CD4-positive, alpha-beta T cell treated with Interleukin-4 for 1 hour (primary cell): ENCODE measurements at places on chromosomes 5 and 9.

- DNase-seq: no peak
Measured at GRCh38 chr5:52627740-52628139, 160.0 kb upstream of the ITGA1 start.

- no peak for DNase-seq
Measured at GRCh38 chr5:150553402-150553801, 45.5 kb downstream of the NDST1 start.

GRCh38 chr9:21559402-21560280, 77.5 kb upstream of the IFNE start:
- peak; percentile 60 for DNase-seq

- DNase-seq: no peak
Measured at GRCh38 chr5:123116058-123116457, 27.0 kb downstream of the PRDM6 start.

- DNase-seq: no peak
Measured at GRCh38 chr5:103847060-103847459, 284.5 kb upstream of the NUDT12 start.

DNA sequence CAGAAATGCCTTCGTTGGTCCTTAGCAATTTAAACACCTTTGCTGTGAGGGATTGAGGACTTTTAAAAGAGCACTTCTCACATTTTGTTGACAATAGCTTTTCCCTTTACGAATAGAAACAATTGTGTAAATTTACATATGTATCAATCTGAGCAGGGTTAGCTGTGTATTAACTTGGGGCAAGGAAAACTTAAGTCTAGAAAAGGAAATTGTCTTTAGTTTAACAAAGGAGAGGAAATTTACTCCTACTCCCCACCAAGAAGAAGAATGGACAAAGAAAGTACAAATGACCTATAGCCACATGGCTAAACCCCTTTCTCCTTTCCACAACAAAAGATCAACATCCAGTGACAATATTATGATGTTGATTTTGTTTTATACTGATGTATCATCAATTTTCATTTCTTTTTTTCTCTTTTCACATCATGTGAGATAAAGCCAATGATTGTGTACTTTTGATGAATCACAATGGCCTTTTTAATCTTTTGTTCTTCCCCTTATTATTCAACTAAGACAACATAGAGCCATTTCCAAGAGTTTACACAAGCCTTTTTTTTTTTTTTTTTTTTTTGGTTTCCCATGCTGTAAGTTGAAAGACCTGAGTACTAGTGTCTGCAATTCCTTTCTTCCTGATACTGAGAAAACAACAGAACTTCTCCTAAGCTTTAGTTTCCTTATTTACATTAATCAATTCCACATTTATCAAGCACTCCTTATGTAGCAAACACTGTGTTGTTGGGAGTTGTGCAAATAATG, 19.0 kb downstream of the FOXB2 start:
- no peak for DNase-seq

DNA sequence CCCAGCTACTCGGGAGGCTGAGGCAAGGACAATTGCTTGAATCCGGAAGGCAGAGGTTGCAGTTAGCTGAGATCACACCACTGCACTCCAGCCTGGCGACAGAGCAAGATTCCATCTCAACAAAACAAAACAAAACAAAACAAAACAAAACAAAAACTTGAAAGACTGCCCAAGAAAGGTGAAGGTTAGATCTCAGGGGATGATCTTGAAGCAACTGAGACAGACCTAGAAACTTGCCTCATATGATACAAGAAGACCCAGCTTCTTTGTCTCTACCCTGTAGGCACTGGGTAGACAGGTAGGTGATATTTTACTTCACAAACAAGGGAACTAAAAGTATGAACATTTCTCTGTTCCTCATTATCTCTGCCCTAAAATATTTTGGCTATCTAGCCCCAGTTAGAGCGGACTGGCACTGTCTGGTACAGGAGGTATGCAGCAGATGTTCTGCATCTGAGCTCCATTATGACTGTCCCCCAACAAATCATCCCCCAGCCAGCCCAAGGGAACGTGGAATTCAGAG, 26.3 kb upstream of the SHOC1 start:
- no peak for DNase-seq

DNA sequence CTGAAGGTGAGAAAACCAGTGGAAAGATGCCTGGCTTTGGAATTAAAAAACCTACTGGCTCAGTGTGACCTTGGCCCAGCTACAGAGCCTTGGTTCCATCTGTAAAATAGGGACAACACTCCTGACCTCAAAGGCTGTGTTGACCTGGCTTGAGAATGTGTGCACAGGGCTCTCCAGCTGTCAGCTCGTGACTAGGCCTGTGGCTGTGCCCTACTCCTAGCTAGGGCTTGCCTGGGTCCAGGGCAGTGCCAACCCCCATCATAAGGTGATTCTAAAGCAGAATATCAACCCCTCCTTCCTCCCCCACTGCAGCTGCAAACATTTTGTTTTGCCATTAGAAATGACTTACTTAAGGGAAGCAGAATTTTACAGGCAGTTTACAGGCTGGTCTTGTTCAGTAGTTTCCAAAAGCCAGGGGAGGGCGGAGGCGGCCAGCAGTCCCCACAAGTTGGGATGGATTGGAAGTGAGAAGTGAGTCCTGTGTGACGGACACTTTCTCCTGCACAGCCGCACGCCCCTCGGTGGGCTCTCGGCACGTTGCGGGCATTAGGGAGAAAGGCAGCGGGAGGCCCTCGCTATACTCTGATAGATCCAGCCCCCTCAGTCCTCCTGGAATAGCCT, 7.3 kb downstream of the PITX1 start:
- no peak for DNase-seq

- DNase-seq: no peak
Measured at GRCh38 chr5:171913987-171914273, 92.5 kb downstream of the FBXW11 start.

DNA sequence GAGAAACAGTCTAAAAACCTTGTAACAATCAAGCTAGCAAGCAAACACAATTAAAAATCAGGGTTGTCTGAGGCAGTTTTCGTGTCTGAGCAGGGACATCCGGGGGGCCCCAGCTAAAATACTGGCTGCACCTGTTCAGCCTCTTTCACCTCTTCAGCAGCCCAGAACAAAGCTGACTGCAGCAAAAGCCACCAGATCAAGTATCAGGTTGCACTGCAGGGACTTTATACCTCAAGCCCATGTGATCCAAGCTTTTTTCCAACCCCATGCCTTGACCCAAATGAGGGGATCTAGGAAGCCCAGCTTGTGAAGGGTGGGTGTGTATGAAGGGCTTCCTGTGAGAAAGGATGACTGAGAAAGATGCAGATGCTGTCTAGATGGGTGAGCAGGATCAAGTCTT, 133.4 kb downstream of the SEMA6A start:
- no peak for DNase-seq

GRCh38 chr5:159873680-159874079, 42.6 kb upstream of the ADRA1B start:
- no peak for DNase-seq

GRCh38 chr9:137760426-137760825, 117.2 kb upstream of the CACNA1B start:
- DNase-seq: no peak

DNA sequence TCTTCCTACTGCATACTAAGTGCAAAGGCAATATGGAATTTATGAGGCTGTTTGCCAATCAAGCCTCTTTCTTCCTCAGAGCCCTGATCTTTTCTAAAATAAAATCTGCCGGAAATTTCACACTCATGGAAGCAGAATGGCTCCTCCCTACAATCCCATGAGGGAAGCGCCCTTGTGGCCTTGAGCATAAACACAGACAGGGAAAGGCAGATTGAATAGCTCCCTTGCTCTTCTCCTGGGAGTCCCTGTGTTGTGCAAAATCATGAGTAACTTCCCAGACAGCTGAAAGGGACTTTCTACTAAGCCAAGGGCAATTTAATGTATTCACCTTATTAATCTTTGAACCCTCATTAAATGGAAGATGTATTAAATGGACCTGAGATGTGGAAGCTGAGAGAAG, 226.1 kb upstream of the PIK3R1 start:
- DNase-seq: no peak

- no peak for DNase-seq
Measured at GRCh38 chr5:22465177-22465576, 388.0 kb downstream of the CDH12 start.

GRCh38 chr9:93123561-93124283, 10.3 kb downstream of the NINJ1 start:
- DNase-seq: peak; percentile 10

- no peak for DNase-seq
Measured at GRCh38 chr5:146624179-146624578, 108.2 kb upstream of the GPR151 start.

DNA sequence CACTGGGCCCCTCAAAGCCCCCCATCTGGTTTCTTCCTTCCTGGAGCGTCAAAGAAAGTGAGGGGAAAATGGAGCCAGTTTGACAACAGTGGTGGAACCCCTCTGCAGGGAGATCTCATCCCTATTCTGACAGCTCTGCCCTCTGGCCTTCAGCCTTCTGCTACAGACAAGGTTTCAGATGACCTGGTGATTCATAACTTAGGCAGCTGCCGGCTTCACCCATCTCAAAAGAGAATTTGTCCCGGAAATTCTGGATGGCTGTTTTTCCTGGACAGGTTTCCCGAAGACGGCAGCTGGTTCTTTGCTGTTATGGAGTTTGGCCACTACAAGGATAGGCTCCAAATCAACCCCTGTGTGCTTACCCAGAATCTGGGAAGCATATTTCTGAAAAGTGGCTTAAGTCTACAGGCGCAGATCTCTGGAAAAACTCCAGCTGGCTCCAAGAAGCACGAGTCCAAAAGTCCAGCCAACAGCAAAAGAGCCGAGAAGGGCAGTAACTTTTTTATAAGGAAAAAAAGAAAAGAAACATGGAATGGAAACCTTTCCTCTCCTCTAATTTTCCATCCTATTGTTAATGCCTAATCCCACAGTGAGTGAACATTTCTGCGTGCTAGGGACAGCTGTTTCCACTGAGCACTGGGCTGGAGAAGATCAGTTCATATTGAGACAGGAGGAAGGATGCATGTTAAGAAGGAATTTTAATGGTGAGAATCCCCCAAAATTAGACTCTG, 54.5 kb downstream of the ZNF366 start:
- DNase-seq: no peak

GRCh38 chr5:1952021-1952420, 69.3 kb upstream of the IRX4 start:
- no peak for DNase-seq

DNA sequence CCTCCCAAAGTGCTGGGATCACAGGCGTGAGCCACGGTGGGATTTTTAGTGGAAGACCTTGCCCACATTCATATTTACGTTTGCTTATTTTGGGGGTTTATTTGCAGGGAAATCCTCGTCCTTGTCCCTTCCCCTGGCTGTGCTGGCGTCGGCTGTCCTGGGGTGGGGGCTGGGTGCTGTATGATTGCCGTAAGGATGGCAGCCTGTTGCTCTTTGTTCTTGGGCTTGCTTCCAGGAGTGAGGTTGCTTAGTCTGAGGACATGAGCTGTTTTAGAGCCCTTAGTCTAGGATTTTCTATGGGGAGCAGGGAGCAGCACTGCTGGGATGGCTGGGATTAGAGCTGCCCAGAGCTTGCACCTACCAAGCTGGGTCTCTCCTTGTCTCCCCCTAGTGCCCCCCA, 85.8 kb upstream of the ASS1 start:
- DNase-seq: no peak

- peak; percentile 62 for DNase-seq
Measured at GRCh38 chr9:136244122-136244968, 1.3 kb downstream of the QSOX2 start.

GRCh38 chr9:130259044-130259443, 6.5 kb upstream of the HMCN2 start:
- DNase-seq: no peak

- no peak for DNase-seq
Measured at GRCh38 chr5:55218967-55219366, 8.1 kb downstream of the MCIDAS start.

DNA sequence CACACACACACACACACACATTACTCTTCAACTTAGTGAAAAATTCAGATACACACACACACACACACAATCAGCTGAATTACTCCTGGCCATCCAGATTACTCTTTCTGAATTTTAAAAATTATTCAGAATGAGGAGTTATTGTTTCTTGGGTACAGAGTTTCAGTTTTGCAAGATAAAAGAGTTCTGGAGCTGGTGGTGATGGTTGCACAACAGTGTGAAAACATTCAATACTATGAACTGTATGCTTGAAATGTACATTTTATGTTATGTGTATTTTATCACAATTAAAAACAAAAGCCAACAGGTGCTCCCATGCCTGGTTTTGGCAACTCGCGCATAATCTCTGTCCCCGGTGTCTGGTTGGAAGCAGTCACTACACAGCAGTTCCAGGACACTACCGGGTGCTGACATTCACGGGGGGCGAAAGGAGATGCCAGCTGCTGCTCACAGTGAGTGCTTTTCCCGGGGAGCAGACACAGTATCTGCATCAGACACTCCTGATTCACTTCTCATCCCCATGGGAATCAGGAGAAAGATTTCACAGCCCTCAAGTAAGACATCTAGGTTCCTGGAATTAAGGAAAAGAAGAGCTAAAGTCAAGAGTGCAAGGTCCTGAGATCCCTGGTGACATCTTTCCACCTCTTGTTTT, 55.7 kb downstream of the LHFPL2 start:
- no peak for DNase-seq

- DNase-seq: no peak
Measured at GRCh38 chr9:120662513-120662912, 51.8 kb downstream of the MEGF9 start.

GRCh38 chr9:90827181-90827871, 25.7 kb downstream of the SYK start:
- peak; percentile 55 for DNase-seq

DNA sequence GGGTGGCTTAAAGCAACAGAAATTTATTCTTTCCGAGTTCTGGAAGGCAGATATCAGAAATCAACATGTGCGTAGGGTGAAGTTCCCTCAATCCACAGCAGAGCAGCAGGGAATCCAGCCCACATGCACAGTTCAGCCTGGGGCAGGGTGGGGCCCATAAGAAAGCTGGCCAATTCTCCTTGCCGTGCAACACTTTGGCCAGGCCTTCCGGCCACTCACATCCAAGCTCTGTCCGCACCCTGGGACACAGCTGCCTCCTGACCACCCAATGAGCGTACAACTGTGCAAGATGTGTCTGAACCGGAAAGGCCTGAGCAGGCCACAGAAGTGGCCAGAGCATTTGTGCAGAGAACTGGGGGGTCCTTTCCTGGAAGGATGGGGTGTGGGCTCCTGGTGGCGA, 274.9 kb downstream of the GADD45G start:
- no peak for DNase-seq

DNA sequence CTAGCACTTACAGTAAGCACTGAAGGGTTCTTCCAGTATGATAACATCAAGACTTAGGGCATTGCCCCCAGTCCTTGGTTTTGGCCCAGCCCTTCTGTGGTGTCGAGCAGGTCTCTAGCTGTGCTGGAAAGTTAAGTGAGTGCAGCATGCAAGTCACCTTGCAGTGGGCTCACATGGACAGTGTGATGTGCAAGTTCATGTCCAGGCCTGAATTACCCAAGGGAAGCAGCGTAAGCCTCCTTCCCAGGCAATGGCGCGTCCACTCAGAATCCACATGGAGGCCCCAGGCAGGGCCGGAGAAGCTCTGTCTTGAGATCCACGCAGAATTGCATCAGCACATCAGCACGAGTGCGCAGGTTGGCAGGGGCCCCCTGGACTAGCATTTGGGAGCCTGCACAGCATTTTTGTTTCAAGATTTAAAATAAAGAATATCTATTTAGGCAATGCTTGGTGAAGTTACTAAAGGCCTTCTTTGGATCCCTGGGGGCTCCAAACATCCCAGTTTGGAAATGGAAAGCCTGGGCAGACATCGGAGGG, 108.4 kb upstream of the ALDH1B1 start:
- no peak for DNase-seq

GRCh38 chr5:11323761-11324160, 562.7 kb upstream of the DAP start:
- no peak for DNase-seq

- no peak for DNase-seq
Measured at GRCh38 chr5:55303238-55303690, 4.2 kb downstream of the DHX29 start.

- no peak for DNase-seq
Measured at GRCh38 chr9:84758817-84759216, 89.3 kb downstream of the NTRK2 start.
